ENCODE measurements at places on chromosomes 3 and 15.

GRCh38 chr15:71103102-71103676, 12.1 kb upstream of the THSD4 start:
- DNase-seq = peak; percentile 73

GRCh38 chr15:41827880-41828806, at the start of gene JMJD7:
JMJD7 (plus strand) TSS chr15:41828092; CDS start chr15:41828125, 33 bp downstream.
- DNase-seq = peak; percentile 92

DNA sequence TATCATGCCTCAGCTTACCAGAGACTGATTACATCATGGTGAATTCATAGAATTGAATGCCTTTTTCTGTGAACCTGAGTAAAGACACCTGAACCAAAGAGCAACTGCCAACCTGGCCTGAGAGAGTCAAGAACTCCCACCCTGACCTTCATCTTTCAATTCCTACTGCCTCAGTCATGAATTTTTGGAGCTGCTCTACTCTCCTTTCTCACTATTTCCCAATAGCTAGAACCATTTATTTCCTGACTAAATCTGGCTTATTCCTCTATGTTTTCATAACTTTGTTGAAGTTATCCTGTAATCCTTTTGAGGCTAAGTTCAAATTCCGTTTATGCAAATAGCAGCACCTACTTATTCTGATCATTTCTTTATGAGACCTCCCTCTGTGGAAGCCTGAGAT, 712.4 kb upstream of the UBE2E2 start:
- no peak for DNase-seq

GRCh38 chr3:19151171-19151570, 2.9 kb downstream of the KCNH8 start:
- no peak for DNase-seq

- peak; percentile 58 for DNase-seq
Measured at GRCh38 chr3:23576379-23576959, 229.3 kb upstream of the UBE2E1 start.

GRCh38 chr15:44676676-44677075, 13.2 kb upstream of the SPG11 start:
- peak; percentile 24 for DNase-seq

GRCh38 chr3:153503873-153504272, 341.8 kb downstream of the RAP2B start:
- peak; percentile 33 for DNase-seq

GRCh38 chr3:113254171-113254947, 43.0 kb downstream of the BOC start:
- DNase-seq = no peak

DNA sequence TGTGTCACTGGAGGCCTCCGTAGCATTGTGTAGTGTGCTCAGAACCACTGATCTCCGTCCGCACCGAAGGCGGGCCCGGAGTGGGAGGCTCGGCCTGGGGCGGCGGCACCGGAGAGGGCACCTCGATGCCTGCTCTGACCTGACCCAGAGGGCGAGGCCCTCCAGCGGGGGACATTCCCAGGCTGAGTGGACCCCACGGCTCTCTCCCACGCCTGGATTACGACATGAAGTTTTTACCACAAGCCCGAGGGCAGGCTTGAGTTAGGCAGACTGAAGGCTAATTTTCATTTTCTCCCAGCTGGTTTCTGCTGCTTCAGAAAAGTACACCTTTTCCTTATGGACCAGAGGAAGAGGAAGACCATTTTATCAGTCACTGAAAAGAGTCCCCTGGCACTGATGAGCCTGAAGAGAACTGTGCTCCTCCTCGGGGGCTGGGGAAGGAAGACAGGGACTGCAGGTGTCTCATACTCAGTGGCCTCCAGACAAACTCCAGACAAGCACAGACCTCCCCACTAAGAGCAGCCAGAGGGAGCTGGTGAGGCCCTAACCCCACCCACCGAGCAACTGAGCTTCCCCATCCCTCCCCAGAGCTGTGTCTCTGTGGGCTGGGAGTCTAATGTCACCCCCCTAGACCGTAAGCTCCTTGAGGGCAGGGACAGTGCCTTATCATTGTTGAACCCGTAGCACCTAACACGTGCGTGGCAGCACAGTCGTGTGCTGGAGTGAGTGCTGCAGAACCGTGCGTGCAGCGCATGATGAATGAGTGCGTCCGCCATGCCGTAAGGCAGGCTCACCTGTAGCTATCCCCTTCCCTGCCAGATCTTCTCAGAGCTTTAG, 74.5 kb upstream of the BLM start:
- DNase-seq = no peak

Data from epithelial cell of esophagus (primary cell).